ENCODE measurements at places on chromosomes 1 and 21.

DNA sequence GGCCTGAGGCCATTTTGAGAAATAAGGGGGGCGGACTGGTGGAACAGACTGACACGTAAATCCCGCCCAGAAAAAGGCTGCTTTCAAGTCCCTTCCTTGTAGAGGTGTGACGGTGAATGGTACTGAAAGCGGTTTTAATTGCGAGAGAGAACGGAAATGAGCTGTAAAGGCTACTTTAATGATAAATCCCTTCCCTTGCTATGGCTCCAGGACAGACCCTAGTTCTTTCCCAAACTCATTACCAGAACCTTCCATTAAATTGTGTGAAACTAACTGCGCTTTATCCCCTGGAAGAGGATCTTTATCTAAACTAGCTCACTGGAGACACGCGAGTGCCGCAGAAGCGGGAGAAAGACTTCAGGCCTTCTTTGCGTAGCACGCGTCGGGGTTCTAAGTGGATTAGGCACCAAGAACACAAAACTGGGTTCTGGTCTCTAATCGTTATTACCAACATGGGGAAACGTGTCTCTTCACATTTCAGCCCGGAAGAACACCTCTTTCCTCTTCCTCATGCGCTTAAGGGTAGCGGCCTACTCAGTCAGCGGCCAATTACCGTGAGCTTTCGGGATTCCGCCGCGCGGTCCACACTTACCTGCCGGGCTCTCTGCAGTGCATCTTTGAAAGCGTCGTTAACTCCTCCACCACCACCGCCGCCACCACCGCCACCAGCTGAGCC, 441 bp downstream of the FUBP1 start:
- peak; percentile 83 for DNase-seq

GRCh38 chr1:183090391-183091006, 67.3 kb downstream of the LAMC1 start:
- peak; percentile 68 for DNase-seq

DNA sequence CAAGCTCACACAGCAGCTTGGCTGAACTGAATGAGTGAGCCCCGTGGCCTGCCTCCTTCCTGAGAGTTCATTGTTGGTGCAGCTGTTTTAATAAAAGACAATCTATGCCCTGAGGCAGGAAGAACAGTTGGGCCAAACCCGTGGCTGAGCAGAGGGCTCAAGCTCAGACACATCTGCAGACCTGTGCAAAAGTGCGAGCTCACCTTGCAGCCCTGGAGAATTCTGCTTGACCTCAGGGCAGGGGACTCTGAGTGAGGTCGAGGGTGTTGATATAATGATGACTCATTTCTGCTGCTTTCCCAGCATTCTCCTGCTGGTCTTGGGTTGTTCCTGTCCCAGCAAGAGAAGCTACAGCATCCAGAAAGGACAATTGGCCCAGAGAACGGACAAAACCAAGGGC, 61.0 kb downstream of the ATP5PO start:
- DNase-seq, result no peak

GRCh38 chr1:160850993-160851392, 11.7 kb downstream of the CD244 start:
- DNase-seq, result no peak

- DNase-seq, result no peak
These were observed 6.0 kb upstream of the ACTRT2 start for GRCh38 chr1:3015269-3015635.

- DNase-seq, result no peak
These were observed 21.9 kb upstream of the MORC3 start for GRCh38 chr21:36297938-36298572.

DNA sequence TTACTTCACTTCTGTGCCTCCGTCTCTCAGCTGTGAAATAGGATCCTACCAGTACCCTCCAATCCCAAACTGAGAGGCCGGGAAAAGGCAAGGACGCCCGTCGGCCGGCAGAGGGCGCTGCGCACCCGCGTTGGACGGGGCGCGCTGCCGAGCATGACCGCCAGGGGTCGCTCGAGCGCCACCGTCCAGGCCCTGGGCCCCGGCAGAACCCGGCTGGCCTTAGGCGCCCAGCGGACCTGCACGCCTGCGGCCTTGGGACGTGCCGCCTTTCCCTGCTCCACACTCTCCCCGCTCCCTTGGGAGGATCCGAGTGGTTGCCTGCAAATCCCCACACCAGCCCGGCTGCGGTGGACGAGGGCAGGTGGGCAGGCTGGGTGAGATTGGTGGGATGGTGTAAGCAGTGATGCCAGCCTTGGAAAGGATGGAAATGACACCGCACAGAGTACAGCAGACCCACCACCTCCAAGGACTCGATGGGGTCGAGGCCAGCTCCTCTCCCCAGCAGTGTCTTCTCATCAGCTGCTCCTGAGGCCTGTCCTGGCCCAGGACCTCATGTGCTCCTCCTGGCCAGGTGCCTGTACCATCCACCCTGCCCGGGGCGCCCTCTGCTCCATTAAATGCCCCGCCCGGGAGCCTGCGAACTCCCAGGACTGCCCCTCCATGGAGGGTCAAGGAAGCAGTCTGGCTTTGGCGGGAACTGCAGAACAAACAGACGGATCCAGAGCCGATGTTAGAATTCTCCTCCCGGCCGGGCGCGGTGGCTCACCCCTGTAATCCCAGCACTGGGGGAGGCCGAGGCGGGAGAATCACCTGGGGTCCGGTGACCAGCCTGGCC, 47.4 kb upstream of the LBR start:
- DNase-seq, result no peak

GRCh38 chr1:221824025-221824424, 82.1 kb upstream of the DUSP10 start:
- no peak for DNase-seq

DNA sequence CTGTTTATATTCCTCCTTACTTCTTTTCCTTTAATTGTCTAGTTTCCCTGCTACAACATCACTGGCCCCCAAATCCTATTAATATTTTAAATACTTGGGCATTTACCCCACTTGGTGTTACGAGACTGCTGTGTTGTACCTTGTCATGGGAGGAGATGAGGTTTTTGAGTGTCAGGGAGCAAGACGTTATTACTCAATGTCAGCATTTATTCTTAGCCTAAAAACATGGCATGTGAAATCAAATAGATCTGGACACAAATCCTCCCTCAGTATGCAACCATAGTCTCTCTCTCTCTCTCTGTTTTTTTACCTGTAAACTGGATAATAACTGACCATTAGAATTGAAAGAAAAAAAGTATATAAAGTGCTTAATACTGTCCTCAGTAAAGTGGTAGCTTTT, 4.6 kb downstream of the LRRC8B start:
- no peak for DNase-seq

- no peak for DNase-seq
These were observed 8.0 kb upstream of the EYA3 start for GRCh38 chr1:28096210-28097099.

- no peak for DNase-seq
These were observed 112.9 kb downstream of the APP start for GRCh38 chr21:26057477-26058170.

- no peak for DNase-seq
These were observed 9.3 kb upstream of the ETS2 start for GRCh38 chr21:38796424-38796823.

DNA sequence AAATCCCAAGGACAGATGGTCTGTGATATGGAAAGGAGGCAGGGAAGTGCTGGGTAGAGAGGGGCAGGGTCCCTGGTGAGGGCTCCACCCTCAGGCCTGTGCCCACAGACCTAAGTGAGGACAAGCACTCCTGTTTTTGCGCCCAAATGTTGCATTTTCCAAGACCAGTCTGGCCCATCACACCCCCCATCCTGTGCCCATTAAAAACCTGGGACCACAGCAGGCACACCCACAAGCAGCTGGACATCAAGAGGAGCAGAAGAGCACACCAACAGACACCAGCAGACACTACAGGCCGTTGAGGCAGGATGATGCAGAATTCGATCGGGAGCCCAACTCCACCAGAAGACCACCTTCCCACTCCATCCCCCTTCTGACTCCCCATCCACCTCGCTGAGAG, 72.8 kb downstream of the DMRTA2 start:
- DNase-seq, result no peak

DNA sequence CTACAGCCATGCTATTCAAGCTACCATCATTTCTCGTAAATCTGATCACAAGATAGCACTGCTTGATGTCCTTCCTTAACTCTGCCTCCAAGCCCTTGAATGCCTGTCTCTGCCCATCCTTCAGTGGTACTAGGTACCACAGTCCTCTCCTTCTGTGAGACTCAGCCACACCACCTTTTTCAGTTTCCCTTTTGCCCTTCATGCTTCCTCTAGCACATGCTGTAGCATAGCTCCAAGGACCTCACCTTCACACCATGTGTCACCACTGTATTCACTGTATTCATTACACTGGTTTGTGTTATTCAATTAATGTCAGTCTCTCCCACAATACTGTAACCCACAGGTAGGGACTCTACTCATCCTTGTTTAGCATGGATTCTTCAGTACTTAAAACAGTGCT, 8.0 kb upstream of the TP53BP2 start:
- DNase-seq, result no peak

GRCh38 chr1:161163793-161164192, 2.4 kb upstream of the PPOX start:
- no peak for DNase-seq

GRCh38 chr1:153745417-153745816, 17.6 kb downstream of the INTS3 start:
- no peak for DNase-seq

DNA sequence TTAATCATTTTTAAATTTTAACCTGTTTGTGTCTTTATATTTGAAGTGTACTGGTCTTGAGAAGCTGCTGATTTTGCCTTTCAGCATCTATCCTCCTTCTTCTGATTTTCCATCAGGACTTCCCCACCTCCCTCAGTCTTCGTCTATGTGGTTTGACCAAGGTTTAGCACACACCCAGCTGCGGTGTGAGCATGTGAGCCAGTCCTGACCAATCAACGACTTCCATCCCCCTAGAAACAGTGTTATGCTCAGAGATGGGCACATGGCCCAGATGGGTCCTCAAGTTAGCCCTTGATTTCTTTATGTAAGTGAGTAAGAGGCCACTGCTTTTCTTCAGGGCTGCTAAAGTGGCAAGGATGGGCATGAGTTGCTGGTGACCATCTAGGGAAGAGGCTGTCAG, 190.8 kb downstream of the MATN1 start:
- DNase-seq, result no peak

DNA sequence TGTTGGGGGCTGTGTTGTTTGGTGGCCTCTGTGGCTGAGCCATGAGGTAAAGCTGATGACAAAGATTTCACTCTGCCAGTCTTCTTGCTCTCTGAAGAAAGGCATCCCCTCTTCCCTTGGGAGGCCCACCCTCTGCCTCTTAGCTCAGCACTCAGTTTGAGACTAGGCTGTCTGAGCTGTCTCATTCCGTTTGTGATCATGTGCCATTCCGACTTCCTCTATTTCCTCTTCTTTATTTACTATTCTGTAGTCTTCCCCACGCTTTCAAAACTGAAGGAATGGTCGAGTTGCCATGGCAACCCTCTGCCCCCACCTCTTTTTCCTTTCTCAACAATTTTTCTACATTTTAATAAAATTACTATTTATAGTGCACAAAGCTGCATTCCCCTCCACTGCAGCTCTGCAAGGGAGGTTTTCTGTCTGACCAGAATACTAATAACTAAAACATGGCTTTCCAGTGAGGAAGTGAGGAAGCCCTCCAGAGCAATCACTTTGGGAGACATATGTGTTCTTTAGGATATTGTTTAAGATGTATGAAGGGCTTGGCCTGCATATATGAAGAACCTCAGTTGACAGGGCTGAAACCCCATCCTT, 30.8 kb downstream of the KCNA3 start:
- DNase-seq, result no peak

- no peak for DNase-seq
These were observed 35.0 kb downstream of the MTOR start for GRCh38 chr1:11227106-11228077.

DNA sequence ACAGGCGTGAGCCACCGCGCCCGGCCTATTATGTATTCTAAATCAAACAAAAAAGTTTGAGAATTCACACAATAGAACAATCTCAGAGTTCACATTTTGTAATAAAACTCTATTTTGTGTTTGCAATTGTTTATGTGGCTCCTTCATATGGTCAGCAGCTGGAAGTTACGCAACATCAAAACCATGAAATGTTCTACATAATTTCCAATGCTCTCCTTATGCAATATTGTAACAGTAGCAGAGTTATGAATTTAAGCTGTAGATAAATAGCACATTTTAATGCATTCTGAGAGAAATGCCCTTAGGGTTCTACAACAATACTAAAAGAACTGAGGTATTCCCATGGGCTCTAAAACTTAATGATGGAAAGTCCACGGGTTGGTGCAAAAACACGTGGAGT, 62.3 kb upstream of the COL11A1 start:
- no peak for DNase-seq

GRCh38 chr21:36260802-36261201, 59.2 kb upstream of the MORC3 start:
- DNase-seq, result no peak

GRCh38 chr1:14377386-14377785, 221.1 kb upstream of the KAZN start:
- DNase-seq, result no peak

- DNase-seq, result no peak
These were observed 12.6 kb upstream of the ADORA3 start for GRCh38 chr1:111516005-111516535.

DNA sequence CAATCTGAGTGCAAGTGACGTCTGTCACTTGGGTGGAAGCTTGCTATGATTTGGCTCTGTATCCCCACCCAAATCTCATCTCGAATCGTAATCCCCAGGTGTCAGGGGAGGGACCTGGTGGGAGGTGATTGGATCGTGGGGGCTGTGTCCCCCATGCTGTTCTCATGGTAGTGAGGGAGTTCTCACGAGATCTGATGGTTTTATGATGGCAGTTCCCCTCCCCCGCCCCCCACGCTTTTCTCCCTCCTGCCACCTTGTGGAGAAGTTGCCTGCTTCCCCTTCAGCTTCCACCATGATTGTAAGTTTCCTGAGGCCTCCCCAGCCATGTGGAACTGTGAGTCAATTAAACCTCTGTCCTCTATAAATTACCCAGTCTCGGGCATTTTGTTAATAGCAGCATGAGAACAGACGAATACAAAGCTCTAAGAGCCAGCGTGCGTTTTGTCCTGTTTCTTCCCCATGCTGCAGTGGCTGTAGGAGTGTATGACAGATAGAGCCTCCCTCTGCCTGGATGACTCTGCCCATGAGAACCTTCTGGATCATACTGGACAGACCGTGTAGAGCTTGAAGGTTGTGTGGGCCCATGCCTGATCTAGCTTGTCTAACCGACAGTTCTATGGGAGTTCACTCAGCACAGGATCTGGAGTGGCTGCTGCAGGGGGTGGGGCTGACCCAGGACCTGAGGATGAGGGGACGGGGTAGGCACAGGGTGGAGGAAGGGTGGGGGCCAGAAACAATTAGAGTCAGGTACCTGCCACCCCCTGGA, 139.7 kb upstream of the ERRFI1 start:
- DNase-seq, result no peak

- DNase-seq, result no peak
These were observed 8.0 kb upstream of the GUCA2A start for GRCh38 chr1:42172381-42173133.

Measured in skeletal muscle cell (primary cell).